ENCODE measurements at places on chromosomes 4 and X.

DNA sequence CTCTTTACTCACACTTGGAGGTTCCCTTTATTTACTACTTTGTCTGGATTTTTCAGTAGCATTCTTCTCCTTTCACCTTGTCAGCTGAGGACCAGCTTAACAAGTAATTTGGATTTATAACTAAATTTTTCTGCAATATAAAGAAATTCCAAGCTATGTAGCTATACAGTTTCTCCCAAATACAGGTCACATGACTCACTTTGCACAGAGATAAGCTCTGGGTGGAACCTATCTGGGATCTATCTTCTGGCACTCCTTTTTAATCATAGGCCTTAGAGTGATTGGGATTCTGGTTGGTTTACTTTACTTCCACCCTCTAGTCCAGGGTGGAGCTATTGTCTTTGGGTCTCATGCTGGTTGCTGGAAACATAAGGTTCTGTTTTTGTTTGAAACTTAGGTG lies 34.9 kb upstream of the STK26 start:
- no peak for DNase-seq

- DNase-seq: peak; percentile 10
Measured at GRCh38 chrX:39577985-39578869, 519.5 kb downstream of the BCOR start.

GRCh38 chr4:2266181-2266580 lies 4.3 kb upstream of the MXD4 start:
- DNase-seq: no peak

GRCh38 chr4:39357002-39357401 lies 9.2 kb downstream of the RFC1 start:
- DNase-seq: no peak

DNA sequence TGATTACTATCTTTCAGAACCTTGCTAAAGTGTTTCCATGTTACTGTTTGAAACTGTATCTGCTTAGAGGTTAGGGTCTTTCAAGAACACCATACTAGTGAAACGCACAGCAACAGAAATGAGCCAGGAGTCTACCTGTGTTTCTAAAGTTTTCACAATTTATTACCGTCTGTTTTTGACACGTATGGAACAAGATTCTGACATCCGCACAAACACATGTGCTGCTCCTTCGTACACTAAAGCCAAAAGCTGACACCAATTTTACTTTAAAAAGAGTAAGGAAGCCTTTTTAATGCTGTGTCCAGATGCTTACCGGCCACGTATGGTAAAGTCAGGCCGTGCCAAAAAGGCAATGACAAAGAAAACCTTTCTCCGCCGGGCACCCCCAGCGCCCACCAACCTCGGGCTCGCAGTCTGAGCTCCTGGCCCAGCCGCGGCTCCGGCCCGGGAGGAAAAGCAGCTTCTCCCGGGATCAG lies 532 bp downstream of the RPS4X start:
- DNase-seq: no peak

DNA sequence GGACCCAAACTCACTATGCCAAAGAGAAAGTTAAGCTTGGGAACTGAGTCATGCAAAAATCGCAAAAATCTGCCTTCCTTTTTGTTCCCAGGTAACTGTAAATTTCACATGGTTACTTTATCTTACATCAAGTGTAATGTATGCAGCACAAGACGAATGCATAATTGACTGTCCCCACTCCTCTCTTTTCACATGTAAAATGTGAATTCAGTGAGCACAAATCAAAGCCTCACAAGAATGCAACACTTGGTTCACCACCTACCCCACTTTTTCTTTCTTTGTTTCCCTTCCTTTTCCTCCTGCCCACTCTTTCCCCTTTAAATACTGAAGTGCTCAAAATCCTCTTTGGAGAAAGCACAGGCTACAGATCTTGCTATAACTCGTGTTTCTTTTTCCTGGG lies 53.2 kb downstream of the MAGED4B start:
- DNase-seq: no peak
